ENCODE measurements at places on chromosomes 6 and 20.

DNA sequence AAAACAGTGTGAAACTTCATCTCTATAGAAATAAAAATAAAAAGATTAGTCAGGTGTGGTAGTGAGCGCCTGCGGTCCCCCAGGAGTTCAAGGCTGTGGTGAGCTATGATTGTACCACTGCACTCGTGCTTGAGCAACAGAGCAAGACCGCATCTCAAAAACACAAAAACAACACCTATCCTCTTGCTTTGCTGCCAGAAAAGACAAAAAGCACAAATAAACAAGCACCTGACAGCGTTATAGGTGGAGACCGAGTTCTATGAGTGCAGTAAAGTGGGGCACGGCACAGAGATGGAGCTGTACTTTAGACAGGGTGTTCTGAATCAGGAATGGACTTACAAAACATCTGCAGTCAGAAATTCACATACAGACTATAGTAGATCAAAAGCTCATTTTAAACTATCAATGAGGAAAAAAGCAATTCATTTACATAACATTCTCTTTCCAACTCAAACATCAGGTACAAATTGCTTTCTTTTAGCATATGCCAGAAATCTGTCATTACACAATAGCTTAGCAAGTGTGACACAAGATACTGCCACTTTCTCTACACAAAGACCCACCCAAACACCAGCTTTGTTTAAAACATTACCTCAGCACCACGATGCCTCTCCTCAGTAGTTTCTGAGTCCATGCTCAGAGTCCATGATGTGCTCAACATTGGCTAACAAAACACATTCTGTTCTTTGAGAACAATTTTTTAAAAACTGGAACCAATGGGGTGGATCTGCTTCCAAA is 10.1 kb downstream of the EZR start:
- no peak for DNase-seq

- DNase-seq = peak; percentile 93
These were observed 40.1 kb upstream of the PTCHD4 start for GRCh38 chr6:48151142-48151541.

- no peak for DNase-seq
These were observed 28.8 kb downstream of the RIOK1 start for GRCh38 chr6:7418238-7418905.

GRCh38 chr6:47047479-47048407 is 5.6 kb upstream of the ADGRF1 start:
- DNase-seq = peak; percentile 76

- DNase-seq = no peak
These were observed 202.0 kb upstream of the RAB32 start for GRCh38 chr6:146341493-146342230.

DNA sequence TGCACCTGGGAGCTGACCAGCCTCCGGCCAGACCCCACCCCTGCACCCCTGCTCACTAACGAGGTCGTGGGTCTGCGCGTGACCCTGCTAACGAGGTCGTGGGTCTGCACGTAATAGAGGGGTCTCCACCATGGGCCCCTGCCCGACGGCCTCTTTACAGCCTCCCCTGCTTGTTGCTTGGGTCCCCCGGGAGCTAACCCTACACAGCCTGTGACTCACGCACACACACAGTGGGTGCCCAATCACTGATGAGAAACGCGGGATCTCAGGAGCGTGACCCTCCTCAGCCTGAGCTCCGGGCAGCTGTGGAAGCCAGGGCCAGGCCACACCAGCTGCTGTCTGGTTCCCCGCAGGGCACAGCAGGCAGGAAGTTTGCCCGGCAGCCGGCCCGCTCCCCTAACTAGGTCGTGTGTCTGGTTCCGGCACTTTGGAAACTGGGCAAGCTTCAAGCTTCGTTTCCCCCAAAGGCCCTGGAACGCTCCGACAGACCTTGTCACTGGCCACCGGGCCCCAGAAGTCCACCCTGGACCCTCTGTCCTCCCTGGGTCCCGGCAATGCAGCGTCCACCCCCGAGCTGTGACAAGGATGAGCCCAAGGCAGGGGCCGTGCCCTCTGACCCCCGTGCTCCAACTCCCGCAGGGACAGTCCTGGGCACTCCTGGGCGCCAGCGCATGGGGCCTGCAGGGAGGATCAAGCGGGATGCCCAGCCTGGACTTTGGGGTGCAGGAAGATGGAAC is 767 bp downstream of the PTK6 start:
- DNase-seq = peak; percentile 57

DNA sequence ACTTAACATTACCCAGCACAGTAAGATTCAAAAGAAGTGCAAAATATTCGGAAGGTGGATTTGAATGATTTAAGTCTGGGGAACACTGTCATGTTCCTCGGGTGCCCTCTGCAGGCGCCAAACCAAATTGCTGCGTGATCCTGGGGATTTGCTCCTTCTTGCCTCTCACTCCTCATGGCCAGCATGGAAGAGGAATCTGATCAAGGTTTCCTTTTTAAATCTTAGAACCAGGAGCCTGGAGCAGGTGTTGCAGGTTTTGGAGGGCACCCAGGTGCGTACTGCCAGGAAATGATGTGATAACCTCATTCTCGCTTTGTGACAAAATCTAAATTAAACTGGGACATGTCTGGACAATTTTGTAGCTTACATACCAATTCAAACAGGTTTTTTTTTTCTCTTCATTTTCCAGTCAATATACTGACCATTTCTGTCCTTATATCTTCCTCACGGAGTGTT is 8.1 kb upstream of the PFDN4 start:
- peak; percentile 80 for DNase-seq

- DNase-seq = peak; percentile 25
These were observed 30.0 kb downstream of the RSPO3 start for GRCh38 chr6:127148511-127148910.

- no peak for DNase-seq
These were observed 1.1 kb upstream of the IL17F start for GRCh38 chr6:52245425-52245824.

DNA sequence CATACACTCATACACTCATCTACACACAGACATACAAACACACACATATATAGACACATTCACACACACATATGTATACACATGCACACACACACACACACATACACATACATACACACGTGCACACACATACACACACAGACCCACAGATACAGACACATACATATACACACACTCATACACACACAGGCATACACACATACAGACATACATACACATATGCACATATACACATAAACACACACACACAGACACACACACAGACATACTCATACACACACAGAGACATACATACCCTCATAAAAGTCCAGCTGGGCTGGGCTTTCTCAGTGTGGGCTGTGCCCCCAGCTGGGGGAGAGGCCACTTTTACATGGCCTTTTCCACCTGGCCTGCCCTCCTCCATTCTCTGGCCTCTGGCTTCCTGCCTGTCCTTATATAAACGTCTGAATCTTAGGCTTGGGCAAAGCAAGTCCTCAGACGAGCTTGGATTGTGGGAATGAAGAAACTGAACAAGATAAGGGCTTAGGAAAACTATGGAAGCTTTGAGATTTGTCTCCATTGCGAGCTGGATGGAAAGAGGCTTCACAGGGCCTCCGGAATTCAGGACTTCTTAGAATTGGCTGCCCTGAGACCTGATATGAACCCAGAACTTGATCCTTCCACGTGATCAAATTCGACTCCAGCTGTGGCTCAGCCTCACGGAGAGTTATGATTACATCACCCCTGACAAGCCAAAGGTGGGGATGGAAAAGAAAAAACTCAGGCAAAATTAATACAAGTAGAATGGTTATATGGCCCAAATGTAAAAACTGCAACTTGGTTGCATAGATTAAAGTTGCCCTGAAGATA is 22.5 kb upstream of the CST3 start:
- DNase-seq = peak; percentile 75

GRCh38 chr20:57481281-57481711 is 43.6 kb downstream of the CTCFL start:
- no peak for DNase-seq

GRCh38 chr20:62515280-62515679 is 39.5 kb upstream of the GATA5 start:
- no peak for DNase-seq

All from fibroblast of mammary gland (primary cell).